ENCODE measurements at places on chromosomes 6 and 20.

GRCh38 chr20:41185013-41185757 is 47.8 kb downstream of the PLCG1 start:
- no peak for DNase-seq

GRCh38 chr6:168000198-168001028 is 2.9 kb downstream of the KIF25 start:
- no peak for DNase-seq

- no peak for DNase-seq
Measured at GRCh38 chr20:6994452-6994851, 227.0 kb downstream of the BMP2 start.

DNA sequence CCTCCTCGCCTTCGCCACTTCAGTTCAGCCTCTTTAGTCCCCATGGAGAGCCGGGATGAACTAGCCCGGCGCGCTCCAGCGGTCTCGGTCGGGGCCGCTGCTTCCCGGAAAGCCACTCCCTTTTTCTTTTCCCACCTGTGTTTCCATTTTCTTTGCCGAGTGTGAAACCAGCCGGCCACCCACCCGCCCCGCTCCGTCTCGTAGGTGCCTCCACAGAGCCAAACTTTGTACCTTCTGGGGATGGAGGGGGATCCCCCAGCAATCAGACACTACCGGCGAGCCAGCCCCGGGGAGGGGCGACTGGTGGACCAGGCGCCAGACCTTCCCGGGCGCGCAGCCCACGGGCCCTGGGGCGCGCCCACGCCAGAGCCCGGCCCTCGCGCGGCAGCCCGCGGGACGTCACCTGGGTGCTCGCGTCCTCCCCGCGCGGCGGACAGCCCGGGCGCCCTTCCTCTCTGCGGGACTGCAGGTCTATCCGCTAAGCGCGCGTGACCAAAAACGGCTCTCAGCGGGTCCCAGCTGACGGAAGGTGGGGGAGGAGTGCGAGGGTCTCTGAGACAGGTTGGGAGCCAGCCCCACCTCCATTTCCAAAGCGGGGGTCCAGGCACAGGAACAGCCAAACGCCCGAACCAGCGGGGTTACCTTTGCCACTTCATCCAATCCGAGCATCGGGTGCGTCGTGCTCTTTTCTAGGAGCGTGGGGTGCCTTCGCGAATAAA is at the start of gene MCHR2:
TSS of gene MCHR2 (minus strand) at position 691 of the 719 bp plus-strand sequence. CDS start 38,076 bp downstream, outside the sequence.
- DNase-seq, result no peak

DNA sequence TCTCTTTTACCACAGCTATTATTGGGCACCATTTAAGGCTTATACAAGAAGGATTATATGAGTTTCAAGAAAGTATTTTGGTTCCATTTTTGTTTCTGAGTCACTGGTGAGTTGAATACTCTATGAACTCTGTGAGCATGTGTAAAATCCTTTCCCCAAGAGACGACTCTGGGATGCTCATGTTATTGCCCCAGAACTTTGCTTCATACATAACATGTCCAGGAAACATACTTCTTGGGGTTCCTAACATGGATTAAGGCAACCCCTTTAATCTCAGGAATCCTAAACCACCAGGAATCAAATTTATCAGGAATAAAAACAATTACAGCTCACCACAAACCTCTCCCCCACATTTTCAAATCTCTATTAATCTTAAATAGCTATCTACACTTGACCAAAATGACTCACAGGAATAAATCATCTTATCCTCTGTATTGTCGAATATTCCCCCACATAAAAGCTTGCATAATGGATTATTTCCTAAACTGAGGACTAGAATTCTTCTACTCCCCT is 117.5 kb upstream of the COL21A1 start:
- DNase-seq, result no peak

Data from activated T-cell treated with anti-CD3 and anti-CD28 coated beads, Interleukin-2, amount 50 U/mL, for 1 hour (primary cell).